ENCODE measurements at places on chromosomes 1 and 21.

DNA sequence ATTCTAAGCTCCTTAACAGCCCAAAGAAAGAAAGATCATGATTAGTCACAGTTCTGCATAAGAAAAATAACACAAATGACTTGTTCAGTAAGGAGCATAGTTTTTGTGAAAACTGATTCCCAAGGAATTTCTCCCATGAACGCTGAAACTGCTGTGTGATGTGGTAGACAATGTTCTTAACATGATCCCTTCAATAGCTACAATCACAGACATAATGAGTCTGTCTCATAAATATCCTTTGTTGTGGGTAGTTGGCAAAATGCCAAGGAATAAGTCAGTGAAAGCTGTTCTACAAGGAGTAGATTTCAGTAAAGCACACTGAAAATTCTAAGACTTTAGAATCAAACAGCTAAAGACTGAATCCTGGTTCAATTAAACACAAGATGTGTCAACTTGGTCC lies 404.8 kb downstream of the HLX start:
- DNase-seq: no peak

GRCh38 chr1:97204468-97204867 lies 482.9 kb downstream of the PTBP2 start:
- no peak for DNase-seq

GRCh38 chr1:42835422-42835821 lies 11.0 kb upstream of the ZNF691 start:
- DNase-seq: no peak

- DNase-seq: no peak
These were observed 6.4 kb downstream of the PLPPR4 start for GRCh38 chr1:99270646-99271045.

DNA sequence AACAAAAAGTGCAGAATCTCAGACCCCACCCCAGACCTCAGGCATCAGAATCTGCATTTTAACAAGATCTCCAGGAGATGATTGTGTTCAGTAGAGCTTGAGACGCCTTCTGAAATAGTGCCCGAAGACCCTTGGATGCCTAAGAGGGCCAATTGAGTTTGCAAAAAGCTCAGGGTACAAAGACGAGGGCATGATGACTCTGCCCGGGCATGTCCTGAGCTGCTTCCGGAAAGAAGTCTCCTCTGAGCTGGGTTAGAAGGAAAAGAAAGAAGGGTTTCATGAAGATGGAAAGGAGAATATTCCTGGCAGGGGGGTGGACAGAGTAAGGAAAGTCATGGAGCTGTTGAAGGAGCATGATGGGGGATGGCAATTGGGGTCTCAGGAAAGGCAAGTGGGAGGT lies 246.1 kb upstream of the TMEM51 start:
- no peak for DNase-seq

GRCh38 chr1:223819730-223820514 lies 25.8 kb downstream of the TP53BP2 start:
- no peak for DNase-seq

GRCh38 chr21:42013931-42014330 lies 3.8 kb upstream of the ZBTB21 start:
- DNase-seq: no peak

DNA sequence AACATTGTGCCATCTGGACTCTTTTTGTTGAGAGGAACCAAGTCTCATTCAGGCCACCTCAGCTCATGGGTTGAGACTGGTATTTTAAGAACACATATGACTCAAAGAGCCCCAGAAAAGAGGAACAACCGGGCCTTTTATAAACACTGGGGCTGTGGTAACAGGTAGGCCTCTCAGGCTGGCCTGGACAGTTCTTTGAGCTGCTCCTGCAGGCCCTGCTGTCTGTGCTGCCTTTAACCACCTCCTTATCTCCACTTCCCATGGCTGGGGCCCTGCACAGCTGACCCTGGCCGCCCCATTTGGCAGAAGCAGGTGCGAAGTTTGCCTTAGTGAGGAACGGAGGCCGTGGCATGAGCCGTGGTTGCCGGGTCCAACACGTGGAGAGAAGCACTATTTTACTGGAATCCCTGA lies 163.3 kb downstream of the RHOU start:
- no peak for DNase-seq

- DNase-seq: no peak
These were observed 22.0 kb downstream of the ALPL start for GRCh38 chr1:21531241-21531640.

- DNase-seq: no peak
These were observed 54.9 kb downstream of the KCNK1 start for GRCh38 chr1:233668725-233669294.

DNA sequence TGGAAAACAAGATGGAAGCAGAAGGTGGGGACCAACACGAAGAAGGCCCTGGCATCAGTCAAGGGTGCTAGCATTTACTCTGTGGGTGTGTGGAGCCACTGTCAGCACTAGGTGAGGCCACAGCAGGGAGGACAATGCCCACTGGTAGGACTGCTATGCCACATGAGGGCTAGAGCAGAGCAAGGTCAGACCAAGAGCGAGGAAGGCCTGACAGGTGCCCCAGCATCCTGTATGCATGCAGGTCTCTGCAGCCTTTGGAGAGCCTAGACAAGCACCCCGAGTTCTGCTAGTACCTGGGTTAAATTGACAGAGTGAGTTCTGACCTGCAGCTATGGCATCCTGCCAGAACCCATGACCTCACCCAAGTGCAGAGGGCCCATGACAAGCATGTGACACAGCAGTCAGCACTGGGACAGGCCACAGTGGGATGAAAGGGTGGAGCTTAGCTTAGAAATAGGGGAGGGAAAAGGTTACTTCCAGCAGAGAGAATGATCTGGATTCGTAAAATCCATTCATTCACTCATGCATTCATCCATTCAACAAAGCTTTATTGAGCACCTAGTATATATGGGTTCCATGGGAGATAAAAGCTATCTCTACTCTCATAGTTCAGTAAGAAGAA lies 9.0 kb upstream of the CSF1 start:
- no peak for DNase-seq

All from caudate nucleus (tissue), 63 donors.